ENCODE measurements at places on chromosomes 5 and 9. TPM values are rescaled to one million over a fixed set of nuclear protein-coding genes. Genes with fewer than 3 reads are reported as not detected.

DNA sequence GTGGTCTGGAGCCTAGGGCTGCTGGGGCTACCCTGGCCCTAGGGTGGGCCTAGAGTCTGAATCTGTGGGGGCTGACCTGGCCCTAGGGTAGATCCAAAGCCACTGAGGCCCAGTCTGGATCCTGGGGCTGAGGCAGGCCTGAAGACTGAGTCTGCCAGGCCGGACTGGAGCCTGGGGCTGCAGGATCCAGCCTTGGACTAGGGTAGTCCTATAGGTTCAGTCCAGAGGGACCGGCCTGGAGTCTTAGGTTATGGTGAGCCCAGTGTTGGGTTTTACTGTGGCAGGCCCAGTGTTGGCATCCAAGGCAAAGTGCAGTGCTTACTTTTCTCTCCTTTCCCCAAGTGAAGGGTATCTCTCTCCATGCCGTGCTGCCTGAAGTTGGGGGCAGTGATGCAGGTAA, 227.9 kb upstream of the TAS2R1 start:
- no peak for DNase-seq

GRCh38 chr9:68702493-68702892, 2.5 kb upstream of the PIP5K1B start:
- DNase-seq: no peak

SPATA9 gene
- 1.0 TPM for polyA plus RNA-seq

ZNG1C gene
- 19.6 TPM for polyA plus RNA-seq
